ENCODE measurements at places on chromosomes 16 and 17. TPM values are rescaled to one million over a fixed set of nuclear protein-coding genes. Genes with fewer than 3 reads are reported as not detected.
A peak's percentile ranks its signal among the peaks of the same experiment; 100 is the strongest.

- peak; percentile 86 for DNase-seq
- peak overlapping the region; percentile 68 for H3K4me3 ChIP-seq
- peaks cover 49% of the 10 kb centered on the region for H3K27me3 ChIP-seq
- H3K36me3 ChIP-seq, result no peaks in the 10 kb centered on the region
- peak overlapping the region; percentile 88 for H3K27ac ChIP-seq
- H3K4me1 ChIP-seq, result no peaks in the 10 kb centered on the region
Measured at GRCh38 chr17:48544349-48545021, 424 bp downstream of the HOXB2 start.

Gene MYCBPAP
- total RNA-seq, result 0.98 TPM

DNA sequence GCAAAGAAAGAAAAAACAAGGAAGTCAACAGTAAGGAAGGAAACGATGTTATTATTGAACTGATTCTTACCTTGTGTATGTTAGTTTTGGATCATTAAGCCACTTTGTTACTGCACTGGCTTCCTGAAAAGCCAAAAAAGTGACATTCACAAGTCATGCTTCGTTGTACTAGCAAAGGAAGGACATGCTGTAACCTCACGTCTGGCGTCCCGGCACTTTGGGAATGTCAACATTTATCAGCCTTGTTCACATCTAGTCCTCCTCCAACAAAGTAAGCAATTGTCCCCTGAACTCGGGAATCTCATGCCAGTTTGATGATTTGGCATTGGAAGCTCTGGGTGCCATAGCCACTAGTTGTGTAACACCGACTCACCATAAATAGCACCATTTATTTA, 731 bp upstream of the MKS1 start:
- H3K4me1 ChIP-seq, result peaks cover 3% of the 10 kb centered on the region
- H3K27me3 ChIP-seq, result no peaks in the 10 kb centered on the region
- no peaks in the 10 kb centered on the region for H3K36me3 ChIP-seq

Gene RNF227
- total RNA-seq, result 1.9 TPM

GRCh38 chr16:89115216-89115861, 21.7 kb downstream of the ACSF3 start:
- H3K4me1 ChIP-seq, result no peaks in the 10 kb centered on the region
- H3K27me3 ChIP-seq, result no peaks in the 10 kb centered on the region
- peaks cover 60% of the 10 kb centered on the region for H3K36me3 ChIP-seq
- DNase-seq, result peak; percentile 74

GRCh38 chr16:10608687-10609401, 28.4 kb upstream of the EMP2 start:
- no peaks in the 10 kb centered on the region for H3K27me3 ChIP-seq
- H3K4me1 ChIP-seq, result peaks cover 8% of the 10 kb centered on the region
- DNase-seq, result peak; percentile 58
- H3K27ac ChIP-seq, result peak overlapping the region; percentile 30
- no peaks in the 10 kb centered on the region for H3K36me3 ChIP-seq

GRCh38 chr17:80084773-80085172, 16.6 kb upstream of the GAA start:
- H3K27me3 ChIP-seq, result no peaks in the 10 kb centered on the region
- peaks cover 4% of the 10 kb centered on the region for H3K4me1 ChIP-seq
- no peak overlapping the region for H3K4me3 ChIP-seq
- no peaks in the 10 kb centered on the region for H3K36me3 ChIP-seq
- H3K27ac ChIP-seq, result no peak overlapping the region
- DNase-seq, result no peak

DNA sequence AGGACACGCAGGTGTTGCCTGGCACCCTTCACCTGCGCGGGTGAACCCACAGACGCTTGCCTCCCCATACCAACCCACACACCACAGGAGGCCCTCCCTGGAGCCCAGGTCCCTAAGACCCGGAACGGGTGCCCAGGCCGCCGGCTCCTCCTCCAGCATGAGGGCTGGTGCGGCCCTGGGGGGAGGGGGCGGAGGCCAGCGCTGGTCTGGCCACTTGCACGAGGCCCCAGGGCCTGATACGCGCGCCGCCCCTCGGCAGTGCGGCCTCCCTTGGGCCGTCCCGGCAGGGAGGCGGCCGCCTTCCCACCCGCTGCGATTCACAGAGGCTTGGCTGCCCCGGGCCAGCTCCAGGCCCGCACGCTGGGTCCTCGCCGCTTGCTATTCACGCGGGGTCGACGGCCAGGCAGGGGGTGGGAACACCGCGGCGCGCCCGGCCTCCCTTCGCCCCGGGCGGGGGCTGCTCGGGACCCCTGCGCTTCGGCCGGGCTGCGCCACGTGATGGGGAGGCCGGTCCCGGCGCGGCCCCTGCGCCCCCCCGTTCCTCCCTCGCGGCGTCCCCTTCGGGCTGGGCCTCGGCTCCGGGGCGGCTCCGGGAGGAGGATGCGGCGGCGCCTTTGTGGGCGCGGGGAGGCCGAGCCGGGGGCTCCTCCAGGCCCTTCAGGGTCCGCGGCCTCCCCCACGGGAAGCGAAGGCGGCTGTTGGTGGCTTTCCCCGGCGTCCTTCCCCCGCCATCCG, 685 bp downstream of the FASN start:
- H3K27me3 ChIP-seq, result no peaks in the 10 kb centered on the region
- DNase-seq, result no peak

Gene CACNG3
- total RNA-seq, result not detected

- DNase-seq, result no peak
- no peak overlapping the region for H3K27ac ChIP-seq
- no peak overlapping the region for H3K4me3 ChIP-seq
- no peaks in the 10 kb centered on the region for H3K36me3 ChIP-seq
Measured at GRCh38 chr17:14792746-14793145, 472.4 kb downstream of the PMP22 start.

DNA sequence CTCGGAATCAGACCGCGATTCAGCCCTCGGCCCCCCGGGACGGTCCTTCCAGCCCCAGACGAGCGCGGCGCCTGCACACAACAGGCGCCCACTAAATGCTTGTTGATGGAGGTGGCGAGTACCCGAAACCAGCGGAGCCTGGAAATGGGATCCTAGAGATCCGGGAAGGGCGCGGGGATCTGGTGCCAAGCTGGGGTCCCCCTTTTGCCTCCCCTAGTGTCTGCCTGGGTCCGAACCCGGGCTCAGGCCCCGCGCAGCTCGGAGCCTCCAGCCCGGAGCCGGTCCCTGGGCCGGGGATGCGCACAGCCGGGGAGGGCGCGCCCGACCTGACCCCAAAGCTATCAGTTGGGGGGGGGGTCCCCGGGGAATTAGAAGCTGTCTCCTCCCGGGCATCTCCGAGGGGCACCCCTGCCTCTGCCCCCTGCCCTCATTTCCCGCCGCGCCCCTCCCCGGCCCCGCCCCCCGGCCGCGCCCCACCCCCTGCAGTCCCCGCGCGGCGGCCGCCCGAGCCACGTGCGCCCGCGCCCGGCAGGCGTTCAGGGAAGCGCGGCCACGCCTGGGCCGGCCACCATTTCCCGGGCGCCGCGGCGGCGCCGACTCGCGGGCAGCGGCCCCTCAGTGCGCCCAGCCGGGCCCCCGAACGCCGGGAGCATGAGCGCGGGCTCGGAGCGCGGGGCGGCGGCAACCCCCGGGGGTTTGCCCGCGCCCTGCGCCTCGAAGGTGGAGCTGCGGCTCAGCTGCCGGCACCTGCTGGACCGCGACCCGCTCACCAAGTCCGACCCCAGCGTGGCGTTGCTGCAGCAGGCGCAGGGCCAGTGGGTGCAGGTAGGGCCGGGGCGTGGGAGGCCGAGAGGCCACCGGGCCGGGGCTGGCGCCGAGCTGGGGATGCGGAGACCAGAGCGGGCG, at the start of gene CPNE7:
Gene CPNE7, plus strand, starts transcription at position 512 of the 906 bp plus-strand sequence. Its CDS starts 140 bp downstream, at position 652.
- H3K27ac ChIP-seq, result no peak within 1 kb of the TSS
- H3K4me3 ChIP-seq, result peak within 1 kb of the TSS; percentile 40
- H3K4me1 ChIP-seq, result peaks cover 18% of the 10 kb centered on the region

Gene WNT3
- total RNA-seq, result 0.69 TPM

- H3K27ac ChIP-seq, result no peak overlapping the region
- H3K4me1 ChIP-seq, result no peaks in the 10 kb centered on the region
- no peaks in the 10 kb centered on the region for H3K36me3 ChIP-seq
- DNase-seq, result no peak
- H3K27me3 ChIP-seq, result no peaks in the 10 kb centered on the region
Measured at GRCh38 chr16:48432136-48432535, 46.9 kb upstream of the SIAH1 start.

DNA sequence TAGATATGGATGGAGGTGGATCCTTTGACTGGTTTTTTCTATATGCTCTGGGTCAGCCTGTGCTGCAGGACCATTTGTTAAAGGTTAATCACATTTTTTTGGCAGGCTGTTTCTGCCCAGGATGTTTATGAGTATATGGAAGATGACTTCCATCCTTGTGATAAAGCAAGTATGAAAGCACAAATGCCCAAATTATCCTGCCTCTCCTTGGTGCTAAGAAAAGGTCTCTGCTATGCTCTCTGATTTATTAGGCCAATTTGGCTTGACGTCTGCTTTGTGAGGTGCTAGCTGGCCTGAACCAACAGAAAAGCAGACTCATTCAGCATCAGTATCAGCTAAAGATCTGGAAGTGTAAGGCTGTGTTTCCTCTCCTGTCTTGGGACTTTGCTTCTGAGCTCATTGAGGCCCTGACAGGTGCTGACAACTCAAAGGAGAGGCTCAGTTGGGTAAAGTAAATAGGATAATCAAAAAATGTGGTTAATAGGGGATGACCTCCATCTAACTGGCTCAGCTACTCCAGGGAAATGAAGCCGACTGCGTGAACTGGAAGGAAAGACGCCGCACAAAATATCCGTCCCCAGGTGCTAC, 15.2 kb downstream of the ANKRD40 start:
- no peak overlapping the region for H3K27ac ChIP-seq
- DNase-seq, result no peak
- H3K4me3 ChIP-seq, result no peak overlapping the region
- H3K4me1 ChIP-seq, result peaks cover 36% of the 10 kb centered on the region

Gene HES7
- 0.17 TPM for total RNA-seq

- no peaks in the 10 kb centered on the region for H3K27me3 ChIP-seq
- H3K27ac ChIP-seq, result no peak overlapping the region
- no peak for DNase-seq
- H3K36me3 ChIP-seq, result no peaks in the 10 kb centered on the region
Measured at GRCh38 chr17:32879134-32879533, 2.2 kb upstream of the MYO1D start.

DNA sequence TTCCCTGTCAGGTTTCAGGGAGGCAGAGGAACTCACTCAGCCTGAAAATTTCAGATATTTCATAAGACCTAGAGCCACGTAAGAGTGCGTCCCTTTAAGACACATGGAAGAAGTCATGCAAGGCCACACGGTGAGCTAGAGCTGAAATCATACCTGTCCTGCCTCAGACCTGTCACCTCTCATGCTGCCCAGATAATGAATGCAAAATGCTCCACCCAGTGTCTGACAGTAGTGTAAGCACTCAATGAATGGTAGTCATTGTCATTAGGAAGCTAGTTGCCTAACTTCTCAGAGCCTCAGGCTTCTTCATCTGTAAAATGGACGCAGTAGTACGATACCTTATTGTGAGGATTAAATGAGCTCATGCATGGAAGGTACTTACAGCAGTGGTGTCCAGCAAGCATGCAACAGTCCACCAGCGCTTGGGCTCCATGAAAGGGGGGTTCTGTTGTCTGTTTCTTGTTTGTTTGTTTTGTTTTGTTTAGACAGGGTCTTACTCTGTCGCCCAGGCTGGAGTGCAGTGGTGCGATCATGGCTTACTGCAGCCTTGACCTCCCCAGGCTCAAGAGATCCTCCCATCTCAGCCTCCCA, 60.7 kb downstream of the WSB1 start:
- H3K4me3 ChIP-seq, result peak overlapping the region; percentile 90
- H3K36me3 ChIP-seq, result no peaks in the 10 kb centered on the region
- DNase-seq, result no peak
- peaks cover 16% of the 10 kb centered on the region for H3K4me1 ChIP-seq

GRCh38 chr16:11792410-11793241, 4.4 kb downstream of the ZC3H7A start:
- H3K4me1 ChIP-seq, result peaks cover 41% of the 10 kb centered on the region
- H3K27ac ChIP-seq, result no peak overlapping the region
- no peaks in the 10 kb centered on the region for H3K27me3 ChIP-seq
- peaks cover 17% of the 10 kb centered on the region for H3K36me3 ChIP-seq
- no peak overlapping the region for H3K4me3 ChIP-seq

Gene HSF4
- 11.6 TPM for total RNA-seq

Gene SNAI3
- 1.7 TPM for total RNA-seq

Gene NTN3
- total RNA-seq, result not detected

- no peak overlapping the region for H3K4me3 ChIP-seq
- H3K36me3 ChIP-seq, result no peaks in the 10 kb centered on the region
- no peak overlapping the region for H3K27ac ChIP-seq
- no peak for DNase-seq
Measured at GRCh38 chr17:83008526-83008925, 70.9 kb upstream of the METRNL start.

GRCh38 chr17:21240369-21241055, 12.7 kb downstream of the NATD1 start:
- H3K27me3 ChIP-seq, result no peaks in the 10 kb centered on the region
- H3K4me1 ChIP-seq, result no peaks in the 10 kb centered on the region
- H3K36me3 ChIP-seq, result no peaks in the 10 kb centered on the region
- DNase-seq, result no peak
- no peak overlapping the region for H3K27ac ChIP-seq

GRCh38 chr16:9236319-9236718, 144.9 kb downstream of the HAPSTR1 start:
- H3K4me3 ChIP-seq, result no peak overlapping the region
- H3K27me3 ChIP-seq, result no peaks in the 10 kb centered on the region
- H3K27ac ChIP-seq, result no peak overlapping the region
- H3K36me3 ChIP-seq, result no peaks in the 10 kb centered on the region

DNA sequence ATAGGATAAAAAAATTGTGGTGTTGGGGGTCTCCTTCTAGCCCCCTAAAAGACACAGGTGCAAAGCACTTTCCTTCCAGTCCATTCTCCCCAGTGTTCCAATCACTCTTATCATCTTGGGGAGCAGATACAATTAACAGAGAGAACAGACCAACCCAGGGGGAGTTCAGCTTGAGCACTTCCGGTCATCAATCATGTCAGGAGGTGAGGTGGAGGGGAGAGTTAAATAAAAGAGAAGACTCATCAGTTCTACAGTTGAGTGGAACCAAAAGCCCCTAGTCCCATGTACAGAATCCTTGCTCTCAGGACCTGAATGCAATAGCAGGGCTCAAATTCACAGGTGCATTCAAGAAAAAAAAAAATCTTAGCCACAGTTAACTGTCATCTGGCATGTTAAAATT, 122.3 kb downstream of the DYNLRB2 start:
- no peak overlapping the region for H3K4me3 ChIP-seq
- DNase-seq, result no peak
- H3K27me3 ChIP-seq, result no peaks in the 10 kb centered on the region

DNA sequence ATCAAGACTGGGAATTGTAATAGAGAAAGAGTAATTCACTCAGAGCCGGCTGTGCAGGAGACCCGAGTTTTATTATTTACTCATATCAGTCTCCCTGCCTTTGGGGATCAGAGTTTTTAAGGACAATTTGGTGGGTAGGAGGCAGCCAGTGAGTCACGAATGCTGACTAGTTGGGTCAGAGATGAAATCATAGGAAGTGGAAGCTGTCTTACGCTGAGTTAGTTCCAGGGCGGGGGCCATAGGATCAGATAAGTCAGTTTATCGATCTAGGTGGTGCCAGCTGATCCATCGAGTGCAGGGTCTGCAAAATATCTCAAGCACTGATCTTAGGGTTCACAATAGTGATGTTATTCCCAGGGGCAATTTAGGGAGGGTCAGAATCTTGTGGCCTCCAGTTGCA, 20.2 kb upstream of the GUCY2D start:
- no peaks in the 10 kb centered on the region for H3K4me1 ChIP-seq
- H3K27ac ChIP-seq, result no peak overlapping the region
- H3K4me3 ChIP-seq, result no peak overlapping the region
- no peaks in the 10 kb centered on the region for H3K27me3 ChIP-seq
- DNase-seq, result no peak

Gene CRYM
- total RNA-seq, result 267 TPM

Gene LIG3
- 23.4 TPM for total RNA-seq
